ENCODE measurements at places on chromosomes 3 and 15. TPM values are rescaled to one million over a fixed set of nuclear protein-coding genes. Genes with fewer than 3 reads are reported as not detected.

- H3K4me1 ChIP-seq, result peaks cover 19% of the 10 kb centered on the region
- DNase-seq, result no peak
- peaks cover 4% of the 10 kb centered on the region for H3K36me3 ChIP-seq
- no peak overlapping the region for H3K27ac ChIP-seq
- H3K4me3 ChIP-seq, result no peak overlapping the region
- no peaks in the 10 kb centered on the region for H3K27me3 ChIP-seq
Observed at GRCh38 chr15:42279234-42279723, 6.0 kb upstream of the TMEM87A start.

DNA sequence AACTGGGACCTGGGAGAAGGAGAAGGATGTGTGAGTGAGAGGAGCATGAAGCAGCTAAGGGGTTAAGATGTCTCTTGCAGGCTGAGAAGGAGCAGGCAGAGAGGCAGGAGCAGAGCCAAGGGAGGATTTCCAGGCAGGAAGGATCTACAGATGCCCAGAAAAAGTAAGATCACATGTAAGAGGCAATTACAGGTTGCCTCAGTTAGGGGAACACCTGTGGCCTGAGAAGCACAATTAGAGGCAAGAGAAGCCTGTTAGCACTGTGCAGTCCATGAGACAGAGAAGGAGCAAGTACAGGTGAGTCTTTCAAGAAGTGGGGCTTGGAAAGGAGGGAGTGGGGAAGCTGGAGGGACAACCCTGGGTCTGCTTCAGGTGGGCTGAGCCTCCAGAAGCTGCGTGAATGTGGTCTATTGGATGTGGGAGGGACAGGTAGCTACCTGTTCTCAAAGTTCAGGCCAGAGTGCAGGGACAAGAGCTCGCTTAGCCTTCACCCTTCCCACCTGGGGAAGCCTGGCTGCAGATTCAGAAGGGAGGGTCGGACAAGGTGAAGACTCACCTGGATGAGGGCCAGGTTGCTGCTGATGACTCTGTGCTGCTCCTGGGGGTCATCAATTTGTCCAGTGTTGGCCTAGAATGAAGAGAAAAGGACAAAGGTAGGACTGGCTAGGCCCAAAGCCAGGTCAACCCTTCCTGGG lies 50.7 kb downstream of the SLC41A3 start:
- no peak overlapping the region for H3K4me3 ChIP-seq
- no peaks in the 10 kb centered on the region for H3K27me3 ChIP-seq
- H3K36me3 ChIP-seq, result peaks cover 12% of the 10 kb centered on the region
- peaks cover 2% of the 10 kb centered on the region for H3K4me1 ChIP-seq
- peak; percentile 1 for DNase-seq
- no peak overlapping the region for H3K27ac ChIP-seq

The MST1R gene
- total RNA-seq, result 3.9 TPM

The ALDH1A3 gene
- not detected for total RNA-seq

- no peaks in the 10 kb centered on the region for H3K4me1 ChIP-seq
- H3K27me3 ChIP-seq, result no peaks in the 10 kb centered on the region
- H3K27ac ChIP-seq, result no peak overlapping the region
- no peaks in the 10 kb centered on the region for H3K36me3 ChIP-seq
- DNase-seq, result no peak
Observed at GRCh38 chr3:75014008-75014407, 399.5 kb upstream of the CNTN3 start.

GRCh38 chr3:188720215-188720614 lies 451.6 kb upstream of the TPRG1 start:
- H3K4me3 ChIP-seq, result no peak overlapping the region
- DNase-seq, result no peak
- H3K4me1 ChIP-seq, result peaks cover 2% of the 10 kb centered on the region
- H3K27ac ChIP-seq, result no peak overlapping the region

The PPP1R14D gene
- not detected for total RNA-seq

GRCh38 chr15:60803059-60803458 lies 324.1 kb upstream of the ICE2 start:
- no peak overlapping the region for H3K4me3 ChIP-seq
- peaks cover 48% of the 10 kb centered on the region for H3K4me1 ChIP-seq
- H3K27ac ChIP-seq, result no peak overlapping the region
- no peak for DNase-seq
- peaks cover 2% of the 10 kb centered on the region for H3K36me3 ChIP-seq
- H3K27me3 ChIP-seq, result peaks cover 2% of the 10 kb centered on the region
